ENCODE measurements at places on chromosomes 7 and 10.

GRCh38 chr7:76411626-76412025 lies 2.1 kb upstream of the SSC4D start:
- no peak for DNase-seq

GRCh38 chr7:120856621-120857352 lies 1.2 kb downstream of the TSPAN12 start:
- peak; percentile 32 for DNase-seq

GRCh38 chr10:118045158-118045836 lies 1.4 kb downstream of the RAB11FIP2 start:
- DNase-seq, result no peak

GRCh38 chr7:139538881-139539635 lies 15.6 kb downstream of the CLEC2L start:
- DNase-seq, result no peak

DNA sequence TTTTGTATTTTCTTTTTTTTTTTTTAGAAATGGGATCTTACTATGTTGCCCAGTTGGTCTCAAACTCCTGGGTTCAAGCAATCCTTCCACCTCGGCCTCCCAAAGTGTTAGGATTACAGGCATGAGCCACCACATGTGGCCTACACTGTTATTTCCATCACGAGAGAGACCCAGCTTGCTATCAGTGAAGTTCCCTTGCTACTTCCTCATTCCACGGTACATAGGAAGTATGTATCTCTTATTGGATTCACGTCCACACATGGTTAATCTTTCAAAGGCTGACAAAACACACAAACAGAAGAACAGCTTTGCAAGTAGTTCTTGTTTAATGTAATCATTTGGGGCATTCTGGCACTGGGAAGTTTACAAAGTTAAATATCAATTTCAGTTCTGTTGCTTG lies 50.9 kb downstream of the DCLRE1A start:
- no peak for DNase-seq

- no peak for DNase-seq
Observed at GRCh38 chr7:147535701-147536111, 1054.9 kb upstream of the C7orf33 start.

DNA sequence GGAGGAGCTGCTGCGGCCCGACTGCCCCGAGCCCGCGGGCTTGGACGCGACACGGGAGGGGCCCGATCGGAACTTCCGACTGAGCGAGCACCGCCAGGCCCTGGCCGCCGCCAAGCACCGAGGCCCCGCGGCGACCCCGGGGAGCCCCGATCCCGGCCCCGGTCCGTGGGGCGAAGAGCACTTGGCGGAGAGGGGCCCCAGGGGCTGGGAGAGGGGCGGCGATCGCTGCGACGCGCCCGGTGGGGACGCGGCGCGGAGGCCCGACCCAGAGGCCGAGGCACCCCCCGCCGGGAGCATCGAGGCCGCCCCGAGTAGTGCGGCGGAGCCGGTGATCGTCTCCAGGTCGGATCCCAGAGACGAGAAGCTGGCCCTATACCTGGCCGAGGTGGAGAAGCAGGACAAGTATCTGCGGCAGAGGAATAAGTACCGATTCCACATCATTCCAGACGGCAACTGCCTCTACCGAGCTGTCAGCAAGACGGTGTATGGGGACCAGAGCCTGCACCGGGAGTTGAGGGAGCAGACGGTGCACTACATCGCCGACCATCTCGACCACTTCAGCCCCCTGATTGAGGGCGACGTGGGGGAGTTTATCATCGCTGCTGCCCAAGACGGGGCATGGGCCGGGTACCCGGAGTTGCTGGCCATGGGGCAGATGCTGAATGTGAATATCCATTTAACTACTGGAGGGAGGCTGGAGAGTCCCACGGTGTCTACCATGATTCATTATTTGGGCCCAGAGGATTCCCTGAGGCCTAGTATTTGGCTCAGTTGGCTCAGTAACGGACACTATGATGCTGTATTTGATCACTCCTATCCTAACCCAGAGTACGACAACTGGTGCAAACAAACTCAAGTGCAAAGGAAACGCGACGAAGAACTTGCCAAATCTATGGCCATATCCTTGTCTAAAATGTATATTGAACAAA lies 1.4 kb downstream of the OTUD1 start:
- peak; percentile 22 for DNase-seq

- no peak for DNase-seq
Observed at GRCh38 chr10:75982611-75983369, 551.4 kb downstream of the LRMDA start.

DNA sequence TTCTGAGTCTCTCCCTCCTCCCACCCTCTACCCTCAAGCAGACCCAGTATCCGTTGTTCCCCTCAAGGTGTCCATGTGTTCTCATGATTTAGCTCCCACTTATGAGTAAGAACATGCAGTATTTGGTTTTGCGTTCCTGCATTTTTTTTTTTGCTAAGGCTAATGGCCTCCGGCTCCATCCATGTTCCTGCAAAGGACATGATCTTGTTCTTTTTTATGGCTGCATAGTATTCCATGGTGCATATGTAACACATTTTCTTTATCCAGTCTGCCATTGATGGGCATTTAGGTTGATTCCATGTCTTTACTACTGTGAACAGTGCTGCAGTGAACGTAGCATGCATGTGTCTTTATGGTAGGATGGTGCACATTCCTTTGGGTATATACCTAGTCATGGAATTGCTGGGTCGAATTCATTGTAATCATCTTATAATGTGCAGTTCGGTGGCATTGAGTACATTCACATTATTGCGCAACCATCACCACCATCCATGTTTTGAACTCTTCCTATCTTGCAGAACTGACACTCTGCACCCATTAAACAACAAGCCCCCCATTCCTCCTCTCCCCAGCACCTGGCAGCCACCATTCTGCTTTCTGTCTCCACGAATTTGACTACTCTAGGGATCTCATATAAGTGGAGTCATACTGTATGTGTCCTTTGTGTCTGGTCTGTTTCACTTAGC lies 125.5 kb downstream of the CAMK1D start:
- no peak for DNase-seq

- DNase-seq, result no peak
Observed at GRCh38 chr10:115052226-115052625, 40.9 kb upstream of the ATRNL1 start.

DNA sequence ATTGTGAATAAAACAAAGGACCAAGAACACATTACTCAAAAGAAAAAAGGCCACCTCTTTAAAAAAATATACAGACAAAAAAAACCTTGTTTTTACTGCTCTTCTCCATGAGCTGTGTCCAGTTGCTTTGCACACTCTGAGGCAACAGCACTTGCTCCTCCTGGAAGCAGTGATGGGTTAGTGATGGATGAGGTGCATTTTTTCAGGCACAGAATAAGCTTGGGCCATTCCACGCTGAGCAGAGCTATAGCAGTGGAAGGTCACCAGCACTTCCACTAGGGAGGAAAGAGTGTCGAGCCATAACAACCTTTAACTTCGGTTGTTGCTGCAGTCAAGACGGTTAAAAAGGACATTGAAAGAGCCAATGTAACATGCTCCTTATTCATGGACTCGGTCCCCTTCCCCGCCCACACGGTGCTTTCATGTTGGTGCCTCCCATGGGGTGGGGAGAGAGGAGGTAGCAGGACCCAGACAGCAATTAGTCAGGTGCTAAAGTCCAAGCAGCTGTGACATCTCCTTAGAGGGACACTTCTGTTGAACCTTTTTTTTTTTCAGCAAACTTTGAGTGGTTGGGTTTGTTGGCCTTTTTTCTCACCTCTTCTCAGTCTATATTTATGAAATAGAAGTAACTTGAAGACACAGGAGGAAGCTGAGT lies 136.5 kb upstream of the ADARB2 start:
- no peak for DNase-seq

GRCh38 chr10:118523775-118524174 lies 71.7 kb downstream of the PRLHR start:
- DNase-seq, result no peak

DNA sequence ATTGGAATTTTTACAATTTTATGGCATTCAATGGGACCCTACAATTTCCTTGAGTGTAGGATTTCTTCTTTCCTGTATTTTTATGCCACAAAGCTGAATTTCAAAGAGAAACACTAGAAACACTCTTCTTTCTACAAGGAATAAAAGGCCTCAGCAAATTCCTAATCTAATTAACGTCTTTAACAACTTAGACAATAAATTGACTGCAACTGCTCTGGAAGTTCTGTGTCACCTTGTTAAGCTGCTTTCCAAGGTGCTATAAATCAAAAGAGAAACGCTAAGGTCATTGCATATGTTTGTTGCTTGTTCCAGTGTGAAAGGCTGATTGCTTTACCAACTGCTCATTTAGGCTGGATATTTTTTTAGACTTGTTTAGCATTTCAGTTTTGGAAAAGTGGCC lies 182.2 kb downstream of the POLR1F start:
- no peak for DNase-seq

DNA sequence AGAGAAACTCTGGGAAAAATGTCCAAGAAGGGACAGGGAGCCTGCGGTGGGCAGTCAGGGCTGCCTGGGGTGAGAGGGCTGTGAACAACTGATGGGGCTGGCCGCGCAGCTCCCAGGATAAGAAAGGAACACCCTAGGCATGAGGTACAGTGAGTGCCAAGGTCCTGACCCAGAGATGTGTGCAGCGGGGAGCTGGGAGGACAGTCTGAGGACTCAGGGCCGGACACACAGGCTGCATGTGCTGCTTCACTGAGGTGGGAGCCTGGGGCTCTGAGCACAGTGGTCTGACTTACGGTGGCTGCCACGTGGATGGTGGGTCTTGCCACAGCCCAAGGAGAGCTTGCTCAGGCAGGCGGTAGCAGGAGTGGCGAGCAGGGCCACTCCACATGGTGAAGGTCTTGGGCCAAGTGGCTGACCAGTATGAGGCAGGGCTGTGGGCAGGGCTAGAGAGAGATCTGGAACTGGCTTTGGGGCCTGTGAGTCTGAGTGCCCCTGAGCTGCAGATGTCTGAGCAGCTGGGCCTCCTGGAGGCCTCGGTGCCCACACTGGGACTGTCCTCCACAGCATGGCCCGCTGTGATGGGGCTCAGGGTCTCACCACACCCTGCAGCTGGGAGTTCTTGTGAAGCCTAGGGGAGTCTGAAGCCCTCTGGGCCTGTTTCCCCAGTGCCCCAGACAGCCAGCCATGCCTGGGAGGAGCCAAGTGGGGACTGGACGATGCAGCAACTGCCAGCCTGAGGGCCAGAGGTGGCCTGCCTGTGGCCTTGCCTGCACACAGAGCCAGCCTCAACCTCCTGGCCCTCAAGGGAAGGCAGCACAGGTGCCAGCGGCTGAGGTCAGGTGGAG lies 60.3 kb downstream of the RASGEF1A start:
- DNase-seq, result peak; percentile 9

DNA sequence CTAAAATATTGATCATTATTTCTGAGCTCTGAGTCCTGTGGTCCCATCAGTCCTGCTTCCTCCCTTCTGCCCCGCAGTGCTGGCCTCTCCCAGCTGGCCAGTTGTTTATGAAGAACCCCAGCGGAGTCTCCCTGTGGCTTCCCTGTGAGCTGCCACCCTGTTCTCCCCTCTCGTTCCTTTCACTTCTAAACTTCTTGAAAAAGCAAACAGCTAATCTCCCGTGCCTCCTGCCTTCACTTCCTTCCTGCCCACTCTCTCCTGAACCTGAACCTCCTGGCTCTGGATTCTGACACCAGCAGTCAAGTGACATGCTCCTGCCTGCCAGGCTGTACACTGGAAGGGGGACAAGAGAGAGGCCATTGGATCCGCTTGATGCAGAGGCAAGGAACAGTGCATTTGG lies 63.7 kb upstream of the ZPBP start:
- no peak for DNase-seq

GRCh38 chr10:16891375-16892313 lies 74.4 kb upstream of the RSU1 start:
- DNase-seq, result no peak
